ENCODE measurements at places on chromosomes 4 and X. TPM values are rescaled to one million over a fixed set of nuclear protein-coding genes. Genes with fewer than 3 reads are reported as not detected.

The PAGE1 gene
- total RNA-seq = not detected

The FHIP1A gene
- total RNA-seq = 0.59 TPM

The COL25A1 gene
- total RNA-seq = 0.17 TPM

The NCBP2L gene
- not detected for total RNA-seq

The GLRA3 gene
- total RNA-seq = not detected

The HSFX2 gene
- not detected for total RNA-seq

The MAGEA9B gene
- total RNA-seq = not detected

The ZC4H2 gene
- 6.6 TPM for total RNA-seq

The PABPC4L gene
- 0.59 TPM for total RNA-seq

The TLR10 gene
- not detected for total RNA-seq

The GUCY1A1 gene
- 0.89 TPM for total RNA-seq

The ARHGAP36 gene
- total RNA-seq = not detected

The GAGE2A gene
- total RNA-seq = not detected

The CHIC2 gene
- 34.1 TPM for total RNA-seq

The GPR143 gene
- total RNA-seq = 1.7 TPM

The GLA gene
- 32.9 TPM for total RNA-seq

The ERAS gene
- not detected for total RNA-seq

The SLC39A8 gene
- 4.0 TPM for total RNA-seq

The GAGE1 gene
- total RNA-seq = not detected

The CFI gene
- 1.3 TPM for total RNA-seq

The NXT2 gene
- 7.6 TPM for total RNA-seq

The RNF150 gene
- 1.0 TPM for total RNA-seq

The SYNPO2 gene
- 0.45 TPM for total RNA-seq

The ANXA3 gene
- total RNA-seq = 15.3 TPM

The TXK gene
- not detected for total RNA-seq

The FUNDC2 gene
- 25.1 TPM for total RNA-seq

The CLRN2 gene
- not detected for total RNA-seq

The SFRP2 gene
- 3.2 TPM for total RNA-seq

The SLC10A4 gene
- total RNA-seq = not detected

The LGI2 gene
- total RNA-seq = not detected

The TCEAL6 gene
- total RNA-seq = not detected

The PASD1 gene
- not detected for total RNA-seq

The SPANXN3 gene
- total RNA-seq = not detected

The GAGE13 gene
- not detected for total RNA-seq

The TKTL1 gene
- total RNA-seq = not detected

The GLRA2 gene
- total RNA-seq = not detected

The CITED1 gene
- total RNA-seq = not detected

The RHOXF2B gene
- not detected for total RNA-seq

The SMIM31 gene
- total RNA-seq = not detected

The ASB9 gene
- 2.0 TPM for total RNA-seq

The HPGD gene
- total RNA-seq = not detected

The S100P gene
- total RNA-seq = not detected

The VGLL1 gene
- not detected for total RNA-seq

The INPP4B gene
- total RNA-seq = 6.9 TPM

The EFHC2 gene
- total RNA-seq = 1.5 TPM

The EDNRA gene
- total RNA-seq = 3.2 TPM

The FHL1 gene
- 36.4 TPM for total RNA-seq

The CTAG2 gene
- total RNA-seq = 2.7 TPM

The KCNIP4 gene
- not detected for total RNA-seq

All from bronchus fibroblast of lung (primary cell).